Fibroblast of villous mesenchyme (primary cell): ENCODE measurements at places on chromosomes 6 and 20.

DNA sequence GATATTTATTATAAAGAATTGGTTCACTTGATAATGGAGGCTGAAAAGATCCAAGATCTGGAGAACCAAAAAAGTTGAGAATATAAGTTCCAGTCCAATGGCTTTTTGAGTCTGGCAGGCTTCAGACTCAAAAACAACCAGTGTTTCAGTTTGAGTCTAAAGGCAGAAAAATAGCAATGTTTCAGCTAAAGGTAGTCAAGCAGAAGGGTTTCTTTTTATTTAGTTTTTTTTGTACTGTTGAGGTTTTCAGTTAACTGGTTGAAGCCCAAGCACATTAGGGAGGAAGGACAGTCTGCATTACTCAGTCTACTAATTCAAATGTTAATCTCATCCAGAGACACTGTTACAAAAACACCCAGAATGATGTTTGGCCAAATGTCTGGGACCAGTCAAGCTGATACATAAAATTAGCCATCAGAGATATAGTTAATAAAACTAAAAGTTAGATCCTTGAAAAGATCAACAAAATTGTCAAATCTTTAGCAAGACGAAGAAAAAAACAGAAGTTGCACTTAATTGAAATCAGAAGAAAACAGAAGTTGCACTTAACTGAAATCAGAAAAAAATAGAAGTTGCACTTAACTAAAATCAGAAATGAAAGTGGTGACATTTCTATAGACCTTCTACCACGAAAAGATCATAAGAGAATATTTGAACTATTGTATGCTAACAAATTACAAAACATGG, 980.3 kb upstream of the FLRT3 start:
- no peak for DNase-seq

GRCh38 chr6:62808565-62809293, 402.5 kb upstream of the FKBP1C start:
- no peak for DNase-seq

- DNase-seq: no peak
Observed at GRCh38 chr6:804771-805170, 111.8 kb upstream of the EXOC2 start.

- DNase-seq: no peak
Observed at GRCh38 chr20:41475503-41475902, 108.9 kb upstream of the EMILIN3 start.

DNA sequence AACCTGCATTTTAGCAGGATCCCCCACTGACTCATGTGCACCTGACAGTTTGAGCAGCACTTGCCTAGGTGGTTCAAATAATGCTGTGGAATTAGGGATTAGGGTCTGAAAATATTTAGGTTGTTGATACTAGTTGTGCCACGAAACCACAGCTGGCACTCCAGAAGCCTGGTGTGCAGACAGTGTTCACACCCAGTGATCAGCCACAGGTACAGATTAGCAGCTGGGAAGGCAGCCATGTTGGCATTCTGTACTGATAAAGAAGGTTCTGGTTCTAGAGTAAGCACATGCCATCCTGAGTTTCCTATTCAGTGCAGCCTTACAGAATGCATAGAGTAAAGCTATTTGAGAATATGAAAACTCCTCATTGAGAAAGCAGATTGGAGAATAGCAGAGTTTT, 30.1 kb downstream of the TMEM74B start:
- no peak for DNase-seq

GRCh38 chr20:47724396-47724795, 60.9 kb downstream of the SULF2 start:
- DNase-seq: no peak

DNA sequence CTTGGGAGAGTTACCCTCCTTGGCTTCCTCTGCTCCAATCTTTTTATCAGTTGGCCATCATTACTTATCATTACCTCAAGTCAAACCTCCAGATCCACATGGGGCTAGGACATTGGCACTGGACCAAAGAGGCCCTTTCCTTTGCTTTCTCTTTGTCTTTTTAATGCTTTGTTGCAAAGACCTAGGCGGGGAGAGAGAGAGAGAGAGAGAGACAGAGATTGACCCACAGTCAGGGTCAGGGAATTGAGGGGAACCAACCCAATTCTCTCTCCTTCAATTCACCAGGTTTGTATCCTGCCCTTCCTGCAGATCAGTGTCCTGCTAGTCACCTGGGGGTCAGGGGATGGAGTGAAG, 3.5 kb upstream of the VEGFA start:
- DNase-seq: no peak

GRCh38 chr6:135014353-135014832, 40.2 kb downstream of the HBS1L start:
- DNase-seq: no peak

DNA sequence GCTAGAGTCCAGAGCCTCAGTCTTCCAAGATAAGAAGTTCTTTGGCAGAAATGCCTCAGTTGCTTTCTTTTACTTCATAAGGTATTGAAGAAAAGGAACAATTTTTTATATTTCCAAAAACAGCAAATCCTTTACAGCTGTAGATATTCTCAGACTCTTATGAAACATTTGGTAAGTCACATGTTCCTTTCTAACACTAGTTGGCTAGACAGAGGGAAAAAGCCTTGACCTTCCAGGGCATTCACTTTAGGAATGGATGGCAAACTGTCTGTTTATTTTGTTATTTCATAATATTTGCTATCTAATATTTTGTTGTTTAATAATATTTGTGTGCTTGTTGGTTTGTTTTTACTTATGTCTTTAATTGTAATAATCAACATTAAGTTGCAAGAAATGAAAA, 140.8 kb downstream of the PTPRK start:
- peak; percentile 20 for DNase-seq

- DNase-seq: no peak
Observed at GRCh38 chr20:64106981-64107735, at the start of gene NPBWR2. Gene NPBWR2 (minus strand): TSS chr20:64107565. CDS start chr20:64106831, 734 bp downstream.
